Spinal cord (tissue), 10 donors: ENCODE measurements at places on chromosomes 13 and 19. TPM values are rescaled to one million over a fixed set of nuclear protein-coding genes. Genes with fewer than 3 reads are reported as not detected.

Gene SIGLECL1
- not detected for total RNA-seq

Gene ZNF730
- 19.9 TPM for total RNA-seq

Gene PRR12
- total RNA-seq, result 6.6 TPM

Gene MIR17HG
- total RNA-seq, result 7.8 TPM

Gene MEIOSIN
- total RNA-seq, result not detected

- no peak for DNase-seq
Observed at GRCh38 chr19:13033244-13033643, 38.0 kb downstream of the NFIX start.

- DNase-seq, result no peak
Observed at GRCh38 chr19:23539499-23539898, 144.2 kb upstream of the ZNF91 start.

- no peak for DNase-seq
Observed at GRCh38 chr19:55461974-55462626, 658 bp upstream of the ISOC2 start.

- DNase-seq, result no peak
Observed at GRCh38 chr13:70529652-70530051, 421.4 kb upstream of the KLHL1 start.

GRCh38 chr19:27776020-27776419 is 1436.9 kb downstream of the UQCRFS1 start:
- no peak for DNase-seq

- no peak for DNase-seq
Observed at GRCh38 chr13:20389696-20390525, 135.7 kb downstream of the CRYL1 start.
